ENCODE measurements at places on chromosomes 7 and 10.
A peak's percentile ranks its signal among the peaks of the same experiment; 100 is the strongest.

DNA sequence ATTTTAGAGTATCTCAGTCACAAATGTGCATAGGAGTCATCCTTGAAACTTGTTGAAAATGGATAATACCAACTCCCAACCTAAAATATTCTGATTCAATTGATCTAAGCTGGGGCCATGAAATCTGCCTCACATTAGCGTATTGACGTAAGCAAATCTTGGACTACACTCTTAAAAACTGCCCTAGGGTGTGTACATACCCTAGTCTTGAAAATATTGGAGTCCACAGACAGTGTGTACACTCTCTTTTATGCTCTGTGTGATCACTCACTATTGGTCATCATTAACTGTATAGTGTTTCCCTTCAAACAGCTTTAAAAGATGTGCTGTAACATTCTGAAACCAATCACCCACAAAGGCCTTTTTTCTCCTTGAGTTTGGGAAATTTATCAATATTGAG is 102.9 kb upstream of the FERD3L start:
- no peak for DNase-seq

- DNase-seq, result no peak
Measured at GRCh38 chr10:80164596-80164995, 32.1 kb downstream of the PLAC9 start.

GRCh38 chr7:132840199-132840598 is 241.7 kb downstream of the CHCHD3 start:
- no peak for DNase-seq

GRCh38 chr7:132073920-132074589 is 502.2 kb downstream of the PLXNA4 start:
- DNase-seq, result no peak

- DNase-seq, result no peak
Measured at GRCh38 chr10:31064348-31064747, 32.7 kb upstream of the ZNF438 start.

- no peak for DNase-seq
Measured at GRCh38 chr10:77070346-77070745, 567.3 kb downstream of the KCNMA1 start.

DNA sequence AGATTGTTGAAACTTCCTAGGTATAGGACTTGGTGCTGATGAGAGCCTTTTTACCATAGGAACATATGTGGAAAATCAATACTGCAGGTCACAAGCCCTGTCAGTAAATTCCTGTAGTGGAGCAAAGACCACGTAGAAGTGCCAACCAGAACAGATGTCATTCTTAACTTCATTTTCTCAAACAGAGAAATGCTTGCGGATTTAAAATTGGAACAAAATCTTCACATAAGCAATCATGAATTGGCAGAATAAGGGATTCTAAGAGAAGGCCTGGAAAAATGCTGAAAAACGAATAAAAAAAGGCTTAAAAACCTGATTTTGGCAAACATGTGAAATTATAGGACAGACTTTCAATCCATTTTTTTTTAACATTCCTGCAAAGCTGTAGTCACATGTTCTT is 80.8 kb upstream of the SMIM30 start:
- no peak for DNase-seq

GRCh38 chr7:138958391-138958956 is 22.7 kb downstream of the KIAA1549 start:
- no peak for DNase-seq

- DNase-seq, result no peak
Measured at GRCh38 chr10:4427532-4427931, 398.5 kb upstream of the AKR1E2 start.

DNA sequence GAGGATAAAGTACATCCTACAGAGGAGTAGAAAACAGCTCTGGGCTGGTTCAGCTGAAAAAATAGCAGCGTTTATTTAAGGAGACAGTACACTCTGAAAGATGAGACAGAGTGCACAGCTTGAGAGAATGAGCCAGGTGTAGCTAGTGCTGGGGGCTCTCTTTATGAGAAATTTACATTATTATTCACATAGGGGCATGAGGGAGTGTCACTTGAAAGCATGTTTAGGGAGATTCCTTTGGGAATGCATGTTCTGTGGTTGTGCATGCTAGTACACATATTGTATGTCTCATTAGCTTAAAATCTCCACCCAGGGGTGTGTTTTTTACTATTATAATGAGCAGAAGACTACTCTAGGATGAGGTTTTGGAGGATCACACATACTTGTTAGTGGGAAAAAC is 1224.4 kb downstream of the REEP3 start:
- DNase-seq, result no peak

DNA sequence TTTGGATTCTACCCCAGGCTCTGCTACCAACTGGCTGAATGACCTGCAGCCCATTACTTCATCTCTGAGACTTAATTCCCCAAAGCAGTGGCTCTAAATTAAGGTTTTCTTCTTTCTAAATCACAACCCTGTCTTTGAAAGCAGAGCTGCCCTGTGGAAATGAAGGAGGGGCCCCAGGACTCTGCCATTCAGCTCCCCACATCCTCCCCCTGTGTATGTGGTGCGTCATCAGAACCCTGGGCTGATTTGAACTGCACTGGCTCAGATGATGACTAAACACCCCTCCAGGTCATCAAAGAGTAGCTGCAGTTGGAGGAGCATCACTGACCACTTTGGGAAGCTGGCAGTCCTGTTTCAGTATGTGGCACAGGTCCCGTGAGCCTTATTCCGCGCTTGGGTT is 46.6 kb downstream of the BPGM start:
- no peak for DNase-seq

DNA sequence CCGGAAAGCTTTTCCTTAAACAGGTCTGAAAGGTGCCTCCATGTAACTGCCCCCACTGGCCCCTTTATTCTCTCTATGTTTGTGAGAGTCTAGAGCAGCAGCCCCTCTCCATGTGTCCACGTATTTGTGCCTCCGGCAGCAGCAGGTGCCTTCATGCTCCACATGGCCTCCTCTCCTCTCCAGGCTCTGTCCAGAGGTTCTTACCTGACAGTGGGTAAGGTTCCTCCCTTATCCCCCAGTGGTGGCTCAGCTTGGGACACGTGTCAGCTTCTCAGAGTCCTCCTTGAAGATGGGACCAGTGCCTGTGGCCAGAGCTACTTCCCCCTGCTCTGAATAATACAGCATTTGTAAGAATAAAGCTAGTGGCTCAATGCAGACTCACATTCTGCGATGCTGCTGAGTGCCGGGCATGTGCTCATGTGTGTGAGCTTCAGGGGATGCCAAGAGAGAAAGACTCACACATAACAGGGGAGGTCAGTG is 7.9 kb downstream of the CALML3 start:
- no peak for DNase-seq

GRCh38 chr7:21671859-21672258 is 129.0 kb downstream of the DNAH11 start:
- DNase-seq, result no peak

- no peak for DNase-seq
Measured at GRCh38 chr7:108395426-108395825, 60.8 kb downstream of the NRCAM start.

- no peak for DNase-seq
Measured at GRCh38 chr7:131122394-131122793, 205.3 kb upstream of the MKLN1 start.

GRCh38 chr10:929960-930624 is 1.4 kb downstream of the LARP4B start:
- peak; percentile 39 for DNase-seq

DNA sequence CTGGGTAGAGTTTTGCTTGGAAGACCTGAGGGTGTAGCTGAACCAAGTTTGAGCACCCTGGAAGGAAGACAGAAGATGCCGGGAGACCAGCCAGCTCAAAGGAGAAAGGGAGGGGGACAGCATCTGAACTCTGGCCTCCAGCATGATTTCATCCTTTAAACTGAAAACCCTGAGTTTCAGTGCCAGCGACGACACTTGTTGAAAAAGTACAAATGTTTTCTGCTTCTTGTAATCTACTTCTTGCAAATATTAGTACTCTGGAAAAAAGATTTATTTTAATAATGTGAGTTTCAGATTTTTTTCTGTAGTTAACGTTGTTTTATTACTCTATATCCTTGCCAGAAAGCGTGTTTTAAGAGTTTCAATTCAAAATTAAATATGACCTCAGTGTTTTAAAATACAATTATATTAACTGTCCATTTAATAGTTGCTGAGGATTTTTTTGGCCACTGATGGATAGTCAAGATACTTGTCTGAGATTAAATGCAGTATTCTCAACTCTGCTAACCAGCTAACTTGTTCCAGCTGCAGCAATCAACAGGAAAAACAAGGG is 227.7 kb downstream of the MGMT start:
- no peak for DNase-seq

DNA sequence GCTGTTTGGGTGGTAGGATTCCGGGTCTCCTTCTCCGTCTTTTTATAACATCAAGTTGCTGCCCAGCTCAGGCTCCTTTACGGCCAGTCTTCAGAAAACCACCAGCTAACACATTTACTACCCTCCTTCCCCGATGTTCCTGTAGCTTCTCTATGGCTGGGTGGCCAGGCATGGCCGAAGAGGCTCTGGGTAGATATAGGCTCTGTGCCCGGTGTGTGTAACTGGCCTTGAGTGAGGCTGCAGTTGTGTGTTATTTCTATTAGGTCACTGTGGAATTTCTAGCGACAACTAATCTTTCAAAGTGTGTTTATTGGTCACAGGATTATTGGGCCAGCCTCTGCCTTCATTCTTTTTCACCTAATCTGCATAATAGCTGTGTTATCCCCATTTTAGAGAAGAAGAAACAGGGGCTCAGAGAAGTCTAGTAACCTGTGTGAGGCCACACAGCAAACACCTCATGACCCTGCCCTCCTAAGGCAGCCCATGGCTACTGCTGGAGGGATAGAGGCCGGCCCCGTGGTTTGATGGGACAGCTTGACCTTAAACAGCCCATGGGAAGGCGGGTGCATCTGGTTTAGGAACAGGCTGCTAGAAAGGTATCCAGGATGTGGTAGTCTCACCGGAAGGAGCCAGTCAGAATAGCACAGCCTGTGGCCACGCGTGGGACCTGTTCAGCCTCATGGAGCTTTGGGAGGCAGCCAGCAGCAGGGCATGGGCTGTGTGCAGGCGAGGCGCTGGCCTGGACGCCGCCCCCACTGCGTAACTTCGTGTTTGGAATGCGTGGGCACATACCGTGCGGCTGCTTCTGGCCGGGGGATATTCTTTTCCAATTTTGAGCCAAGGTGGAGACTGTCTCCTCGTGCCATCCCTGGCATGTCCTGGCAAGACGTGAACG is 29.7 kb downstream of the HTRA1 start:
- no peak for DNase-seq

GRCh38 chr7:127877951-127878350 is 153.3 kb downstream of the LRRC4 start:
- DNase-seq, result no peak

DNA sequence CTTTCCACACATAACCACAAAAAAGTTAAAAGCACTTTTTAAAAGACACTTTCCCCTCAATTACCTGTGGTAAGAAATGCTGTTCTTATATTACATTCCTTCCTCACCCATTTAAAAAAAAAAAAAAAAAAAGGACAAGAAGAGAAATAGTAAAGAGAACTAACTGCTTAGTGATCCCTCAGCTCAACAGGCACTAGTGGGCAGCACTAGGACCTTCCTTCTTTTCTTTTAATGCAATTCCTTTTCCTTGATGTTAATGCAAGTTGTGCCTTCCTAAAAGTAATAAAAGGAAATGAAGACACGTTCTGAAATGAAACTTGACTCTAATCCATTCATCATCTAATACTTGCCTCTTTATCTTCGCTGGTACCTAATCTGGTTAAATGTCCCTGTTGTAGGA is 189.7 kb downstream of the TCF7L2 start:
- DNase-seq, result no peak

DNA sequence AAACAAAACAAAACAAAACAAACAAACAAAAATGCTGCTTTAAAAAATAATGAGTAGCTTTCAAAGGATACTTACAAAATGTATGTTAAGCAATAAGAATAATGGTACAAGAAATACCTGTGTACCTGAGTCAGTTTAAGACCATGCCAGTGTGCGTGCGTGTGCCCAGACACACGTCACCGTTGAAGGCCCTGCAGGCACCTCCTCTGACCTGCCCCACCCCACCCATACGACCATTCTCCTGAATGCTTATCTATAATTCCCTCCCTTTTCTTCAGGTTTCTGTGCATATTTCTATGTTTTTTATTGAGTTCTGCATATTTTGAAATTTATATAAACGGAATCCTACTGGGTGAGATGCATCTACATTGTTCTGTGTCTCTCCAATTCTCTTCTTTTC is 374.2 kb upstream of the KLF6 start:
- no peak for DNase-seq

DNA sequence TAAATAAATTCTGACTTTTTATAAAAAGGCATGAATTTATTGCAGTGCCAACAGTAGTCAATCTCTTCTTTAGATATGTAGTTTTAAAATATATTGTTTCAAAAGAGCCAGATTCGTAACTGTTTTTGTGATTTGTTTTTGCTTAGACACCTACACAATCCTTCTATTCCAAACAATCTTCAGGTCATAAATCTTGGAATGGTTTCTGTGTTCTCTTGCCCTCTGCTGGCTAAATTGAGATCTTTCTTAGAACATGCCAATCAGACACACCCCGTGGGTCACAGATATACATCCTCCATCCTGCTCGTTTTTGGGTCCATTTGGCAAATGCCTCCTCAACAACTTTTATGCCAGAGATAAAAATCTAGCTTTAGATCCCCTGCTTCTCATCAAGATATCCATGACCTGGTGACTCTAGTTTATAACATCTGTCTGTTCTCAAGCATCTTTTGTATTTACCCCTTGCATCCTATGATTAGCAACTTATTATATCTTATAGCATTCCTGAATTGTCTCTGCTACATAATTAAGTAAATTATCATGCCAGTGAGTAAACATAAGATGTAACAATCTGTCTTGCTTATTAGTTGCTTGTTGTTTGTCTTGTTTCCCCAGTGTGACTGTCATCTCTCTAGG is 35.3 kb upstream of the IFRD1 start:
- peak; percentile 14 for DNase-seq

DNA sequence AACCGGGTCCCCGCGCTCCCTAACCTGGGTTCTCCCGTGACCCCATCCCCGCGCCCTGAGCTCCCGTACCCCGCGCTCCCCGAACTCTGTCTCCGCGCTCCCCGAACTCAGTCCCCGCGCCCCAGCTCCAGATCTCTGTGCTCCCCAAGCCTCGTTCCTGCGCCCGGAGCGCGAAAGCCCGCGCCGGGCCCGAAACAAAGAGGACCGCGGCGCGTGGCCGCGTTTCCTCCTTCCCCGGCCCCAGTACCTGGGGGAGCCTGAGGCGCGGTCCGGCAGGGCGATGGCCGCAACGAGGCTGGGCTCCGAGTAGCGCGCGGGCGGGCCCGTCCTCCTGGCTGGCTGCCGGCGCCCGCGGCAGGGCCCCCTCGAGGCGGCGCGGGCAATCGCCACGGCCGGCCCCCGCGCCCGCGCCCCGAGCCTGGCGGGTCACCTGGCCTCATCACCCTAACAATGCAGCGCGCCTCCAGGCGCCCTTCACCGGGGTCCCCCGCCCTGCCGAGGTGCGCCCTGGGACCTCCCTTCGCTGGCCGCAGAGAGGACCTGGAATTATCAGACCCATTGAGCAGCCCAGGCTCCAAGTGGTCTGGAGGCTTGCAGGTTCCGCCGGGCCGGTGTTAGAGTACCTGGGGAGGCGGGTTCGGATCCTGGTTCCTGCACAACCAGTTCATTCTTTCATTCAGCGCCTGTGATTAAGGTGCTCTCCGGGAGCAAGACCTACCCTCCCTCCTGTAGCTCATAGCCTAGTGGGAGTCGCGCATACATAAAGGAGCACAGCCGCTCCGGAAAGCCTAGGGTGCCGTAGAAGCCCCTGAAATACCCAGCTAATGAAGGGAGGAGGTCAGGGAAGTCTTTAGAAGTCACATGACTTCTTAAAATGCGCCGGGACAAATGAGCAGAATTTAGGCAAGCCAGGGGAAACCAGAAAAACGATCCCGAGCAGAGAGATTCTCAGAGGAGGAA is at the start of gene TNS3:
Gene TNS3, minus strand, starts transcription at position 308 of the 960 bp plus-strand sequence. CDS start 142,475 bp downstream, outside the sequence.
- DNase-seq, result peak; percentile 53

- no peak for DNase-seq
Measured at GRCh38 chr10:120085096-120085796, 192.7 kb downstream of the SEC23IP start.

GRCh38 chr10:78342827-78343653 is 309.4 kb downstream of the RPS24 start:
- DNase-seq, result no peak

Data from germinal center (tissue), 1 donor.